ENCODE measurements at places on chromosomes 3 and 15.

DNA sequence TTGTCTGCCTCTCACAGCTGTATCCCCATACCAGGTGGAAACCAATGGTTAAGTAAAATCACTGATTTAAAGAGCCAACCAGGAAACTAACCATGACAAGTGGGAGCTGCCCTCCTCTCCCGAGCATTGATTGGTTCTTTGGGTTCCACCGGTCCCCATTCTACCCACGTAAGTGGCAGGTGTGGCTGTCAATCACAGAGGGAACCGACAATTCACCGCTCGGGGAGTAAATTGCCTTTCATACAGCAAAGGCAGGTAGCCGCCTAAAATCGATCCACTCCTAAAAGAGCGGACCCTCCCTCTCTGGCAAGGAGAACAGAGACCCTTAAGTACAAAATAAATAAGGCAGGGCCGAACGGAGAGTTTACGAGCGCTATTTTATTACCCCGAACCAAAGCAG, 1.2 kb downstream of the ERC2 start:
- ATAC-seq: no peak

GRCh38 chr3:172612871-172613678, 89.8 kb upstream of the TNFSF10 start:
- no peak for ATAC-seq

GRCh38 chr15:20356444-20356910, 185.1 kb downstream of the GOLGA6L6 start:
- no peak for ATAC-seq

DNA sequence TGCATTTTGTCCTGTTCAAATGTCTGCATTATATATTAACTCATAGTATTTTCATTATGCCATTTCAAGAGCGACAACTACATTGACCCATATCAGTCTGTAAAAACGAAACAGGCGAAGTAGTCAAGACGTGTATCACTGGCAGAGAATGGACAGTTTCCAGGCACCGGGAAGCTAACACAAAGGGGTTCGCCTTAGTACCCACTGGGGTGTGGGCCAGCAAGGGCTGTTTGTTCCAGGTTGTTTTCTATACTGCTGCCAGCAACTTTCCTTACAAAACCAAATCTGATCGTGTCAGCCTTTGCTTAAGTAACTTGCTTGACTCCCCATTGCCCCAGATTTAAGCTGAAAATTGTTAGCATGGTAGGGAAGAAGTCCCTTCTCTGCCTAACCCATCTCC, 87.1 kb downstream of the CGNL1 start:
- no peak for ATAC-seq

GRCh38 chr3:138082085-138082991, 33.1 kb downstream of the DZIP1L start:
- ATAC-seq: peak; percentile 69
